Effector CD4-positive, alpha-beta T cell (primary cell): ENCODE measurements at places on chromosomes 3 and 15.
A peak's percentile ranks its signal among the peaks of the same experiment; 100 is the strongest.

DNA sequence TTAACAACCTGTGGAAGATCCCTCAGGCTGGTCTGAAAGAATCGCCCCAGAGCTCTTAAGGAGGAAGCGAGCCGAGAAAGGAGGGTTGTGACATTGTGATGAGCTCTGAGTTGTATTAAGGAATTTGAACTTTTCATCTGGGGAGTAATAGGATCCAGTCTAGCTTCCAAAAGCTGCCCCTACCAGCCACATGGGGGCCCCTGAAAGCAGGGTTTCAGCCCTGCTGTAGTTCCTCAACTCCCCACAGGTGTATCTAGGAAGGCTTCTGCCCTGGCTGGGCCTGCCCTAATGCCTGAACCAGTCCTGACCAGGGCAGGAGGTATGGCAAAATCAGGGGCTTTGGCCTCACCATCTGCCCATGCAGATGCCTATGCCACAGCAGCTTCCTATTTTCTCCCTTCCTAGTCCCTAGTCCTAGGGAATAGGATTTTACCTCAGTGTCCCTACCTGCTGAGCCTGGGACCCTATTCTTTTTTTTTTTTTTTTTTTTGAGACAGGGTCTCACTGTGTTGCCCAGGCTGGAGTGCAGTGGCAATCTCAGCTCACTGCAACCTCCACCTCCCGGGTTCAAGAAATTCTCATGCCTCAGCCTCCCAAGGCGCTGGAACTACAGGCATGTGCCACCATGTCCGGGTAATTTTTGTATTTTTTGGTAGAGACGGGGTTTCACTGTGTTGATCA lies 5.0 kb upstream of the AP3S2 start:
- DNase-seq, result peak; percentile 19

DNA sequence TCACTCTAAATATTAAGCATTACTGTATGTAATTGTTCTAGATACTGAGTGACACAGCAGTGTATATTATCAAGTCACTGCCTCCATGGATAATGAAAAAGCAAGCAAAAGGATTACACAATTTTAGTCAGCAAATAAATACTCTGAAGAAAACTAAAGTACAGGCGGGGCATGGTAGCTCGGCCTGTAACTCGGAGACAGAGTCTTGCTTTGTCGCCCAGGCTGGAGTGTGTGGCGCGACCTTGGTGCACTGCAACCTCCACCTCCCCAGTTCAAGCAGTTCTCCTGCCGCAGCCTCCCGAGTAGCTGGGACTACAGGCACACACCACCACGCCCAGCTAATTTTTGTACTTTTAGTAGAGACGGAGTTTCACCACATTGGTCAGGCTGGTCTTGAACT lies 32.7 kb downstream of the RBM6 start:
- DNase-seq, result no peak

- DNase-seq, result no peak
Measured at GRCh38 chr15:73746883-73747282, 6.3 kb downstream of the INSYN1 start.

GRCh38 chr3:175335229-175335628 lies 476.1 kb downstream of the NAALADL2 start:
- DNase-seq, result no peak

DNA sequence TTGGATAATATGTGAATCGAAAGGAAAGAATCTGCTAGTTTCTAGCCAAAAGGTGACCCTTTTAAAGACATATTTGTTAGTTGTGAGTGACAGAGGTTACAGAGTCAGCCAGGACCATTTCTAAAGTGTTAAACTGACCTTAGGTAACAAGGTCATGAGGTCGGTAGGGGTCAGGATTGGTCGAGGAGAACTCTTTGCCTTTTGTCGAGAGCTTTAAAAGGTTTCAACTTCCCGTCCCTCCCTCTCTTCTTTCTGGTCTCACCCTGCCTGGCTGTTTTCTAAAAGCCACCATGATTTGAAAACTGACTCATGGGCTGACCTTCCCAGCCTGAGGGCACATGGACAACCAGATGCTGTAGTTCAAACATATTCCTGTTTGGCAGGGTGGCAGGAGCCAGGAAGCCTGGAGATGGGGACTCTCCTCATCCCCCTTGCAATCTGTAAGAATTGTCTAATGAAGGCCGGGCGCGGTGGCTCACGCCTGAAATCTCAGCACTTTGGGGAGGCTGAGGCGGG lies 25.8 kb upstream of the PRTG start:
- no peak for DNase-seq

DNA sequence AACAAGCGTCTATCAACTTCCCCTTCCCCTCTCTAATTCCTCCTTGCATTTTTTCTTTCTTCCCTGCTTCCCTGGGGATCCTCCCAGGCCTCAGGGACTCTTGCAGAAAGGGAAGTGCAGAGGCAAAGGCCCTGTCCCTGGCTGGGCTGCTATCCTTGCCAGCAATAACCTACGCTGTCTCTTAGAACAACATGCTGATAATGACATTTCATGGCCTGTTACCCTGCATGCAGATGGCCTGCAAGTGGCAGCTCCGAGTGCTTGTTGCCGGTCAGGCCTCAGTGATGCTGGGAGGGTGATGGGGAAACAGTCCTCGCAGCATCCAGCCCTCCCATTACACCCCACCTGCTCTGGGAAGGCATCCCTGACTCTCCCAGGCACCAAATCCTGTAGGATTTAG lies 167.6 kb downstream of the RAB11A start:
- DNase-seq, result no peak

- no peak for DNase-seq
Measured at GRCh38 chr15:62391641-62392262, 226.7 kb upstream of the C2CD4B start.

DNA sequence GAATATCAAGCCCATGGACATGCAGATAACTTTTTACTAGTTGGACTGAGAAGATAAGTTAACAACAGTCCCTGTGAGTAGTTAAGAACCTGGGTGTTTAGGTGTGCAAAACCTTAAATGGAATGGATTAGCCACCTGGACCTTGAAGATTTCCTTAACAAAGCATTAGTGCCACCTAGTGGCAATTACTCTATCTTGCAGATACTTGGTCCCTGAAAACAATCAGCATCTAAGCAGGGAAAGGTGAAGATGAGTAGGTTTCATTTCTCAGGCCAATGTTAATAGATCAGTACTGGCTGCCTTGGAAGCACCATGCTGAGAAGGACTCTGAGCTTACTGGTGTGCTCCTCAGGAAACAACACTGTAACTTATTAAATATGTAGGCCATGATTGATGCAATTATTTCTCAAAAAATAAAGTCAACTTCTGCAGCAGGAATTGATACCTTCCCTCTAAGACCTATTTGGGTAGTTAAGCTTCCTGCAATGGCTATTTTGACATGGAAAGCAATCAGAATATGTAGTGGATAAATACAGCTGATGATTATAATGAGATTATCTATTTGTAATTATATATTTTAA lies 329.4 kb downstream of the TBC1D5 start:
- peak; percentile 9 for DNase-seq

- peak; percentile 68 for DNase-seq
Measured at GRCh38 chr3:72738752-72739530, 109.3 kb downstream of the SHQ1 start.

DNA sequence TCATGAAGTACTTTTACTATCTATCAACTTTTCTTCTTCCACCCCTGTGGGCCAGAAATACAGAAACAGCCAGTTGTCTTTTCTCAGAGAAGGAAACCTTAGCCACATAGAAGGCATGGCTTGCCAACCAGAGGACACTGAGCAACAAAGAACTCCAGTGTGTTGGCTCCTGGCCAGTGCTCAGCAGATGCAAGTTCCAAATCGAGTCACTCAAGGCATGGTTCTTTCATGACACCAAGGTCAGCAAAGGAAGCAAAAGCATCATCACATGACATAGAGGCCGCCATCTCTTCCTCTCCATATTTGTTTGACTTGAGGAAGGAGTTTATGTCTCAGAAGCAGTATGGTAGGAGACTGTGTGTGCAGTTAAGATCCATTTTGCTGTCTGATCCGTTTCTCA lies 92.2 kb downstream of the MYLK start:
- no peak for DNase-seq

DNA sequence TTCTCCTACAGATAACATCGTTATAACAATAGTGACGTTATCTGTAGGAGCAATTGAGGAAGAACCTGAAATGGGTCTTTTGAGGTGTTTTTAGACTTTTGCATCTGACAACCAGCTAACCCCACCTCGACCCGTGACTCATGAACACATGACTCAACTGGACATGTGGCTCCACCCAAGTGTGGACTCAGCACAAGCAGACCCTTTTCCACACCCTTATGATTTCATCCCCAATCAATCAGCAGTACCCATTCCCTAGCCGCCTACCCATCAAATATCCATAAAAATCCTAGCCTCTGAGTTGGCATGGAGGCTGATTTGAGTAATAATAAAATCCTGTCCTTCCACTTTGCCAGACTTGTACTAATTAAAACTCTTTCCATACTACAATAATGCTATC lies 255.4 kb downstream of the ARPP21 start:
- DNase-seq, result no peak

GRCh38 chr3:46094506-46094905 lies 67.2 kb upstream of the XCR1 start:
- DNase-seq, result no peak

DNA sequence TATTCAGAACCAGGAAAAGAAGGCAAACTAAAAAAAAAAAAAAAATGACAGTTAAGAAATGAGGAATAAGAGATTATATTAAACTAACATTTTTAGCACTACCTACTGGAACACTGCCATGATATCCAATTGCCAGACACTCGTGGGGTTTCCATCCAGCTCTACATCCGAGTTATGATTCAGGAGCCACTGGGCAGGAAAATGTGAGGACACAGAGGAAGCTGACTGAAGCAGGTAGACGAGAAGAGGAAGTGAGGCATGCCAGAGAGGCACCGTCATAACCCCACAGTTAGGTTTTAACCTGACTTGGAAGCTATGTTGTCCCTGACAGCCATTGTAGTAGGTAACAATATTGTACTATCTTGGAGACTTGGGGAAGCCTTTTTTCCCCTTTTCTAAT lies 495.0 kb downstream of the NLGN1 start:
- no peak for DNase-seq

DNA sequence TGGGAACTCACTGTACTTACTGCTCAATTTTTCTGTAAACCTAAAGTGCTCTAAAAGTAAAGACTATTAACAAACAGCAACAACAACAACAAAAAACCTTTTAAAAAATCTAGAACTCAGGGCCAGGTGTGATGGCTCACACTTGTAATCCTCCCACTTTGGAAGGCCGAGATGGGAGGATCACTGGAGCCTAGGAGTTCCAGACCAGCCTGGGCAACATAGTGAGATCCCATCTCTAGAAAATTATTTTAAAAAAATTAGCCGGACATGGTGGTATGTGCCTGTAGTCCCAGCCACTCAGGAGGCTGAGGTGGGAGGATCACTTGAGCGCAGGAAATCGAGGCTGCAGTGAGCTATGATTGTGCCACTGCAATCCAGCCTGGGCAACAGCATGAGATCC lies 161.8 kb downstream of the NUP210 start:
- no peak for DNase-seq

- no peak for DNase-seq
Measured at GRCh38 chr3:9779721-9780457, 10.1 kb upstream of the CAMK1 start.

DNA sequence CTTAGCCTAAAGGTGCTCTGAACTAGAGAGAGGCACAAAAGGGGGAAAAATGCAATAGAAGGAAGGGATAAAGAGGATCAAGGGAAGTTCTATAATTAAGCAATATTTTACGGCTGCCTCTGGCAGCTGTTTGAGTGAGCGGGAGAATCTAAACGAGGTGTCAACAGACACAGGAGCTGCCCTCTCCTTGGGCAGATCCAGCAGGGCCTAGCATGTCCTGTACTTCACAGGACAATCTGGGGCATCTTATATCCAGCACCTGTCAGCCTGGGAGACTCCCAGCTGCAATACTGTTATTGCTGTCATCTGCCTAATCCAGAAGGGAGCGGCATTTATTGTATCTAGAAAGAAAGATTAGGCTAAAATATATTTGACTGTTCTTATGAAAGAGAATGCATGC lies 68.9 kb downstream of the WWTR1 start:
- no peak for DNase-seq

DNA sequence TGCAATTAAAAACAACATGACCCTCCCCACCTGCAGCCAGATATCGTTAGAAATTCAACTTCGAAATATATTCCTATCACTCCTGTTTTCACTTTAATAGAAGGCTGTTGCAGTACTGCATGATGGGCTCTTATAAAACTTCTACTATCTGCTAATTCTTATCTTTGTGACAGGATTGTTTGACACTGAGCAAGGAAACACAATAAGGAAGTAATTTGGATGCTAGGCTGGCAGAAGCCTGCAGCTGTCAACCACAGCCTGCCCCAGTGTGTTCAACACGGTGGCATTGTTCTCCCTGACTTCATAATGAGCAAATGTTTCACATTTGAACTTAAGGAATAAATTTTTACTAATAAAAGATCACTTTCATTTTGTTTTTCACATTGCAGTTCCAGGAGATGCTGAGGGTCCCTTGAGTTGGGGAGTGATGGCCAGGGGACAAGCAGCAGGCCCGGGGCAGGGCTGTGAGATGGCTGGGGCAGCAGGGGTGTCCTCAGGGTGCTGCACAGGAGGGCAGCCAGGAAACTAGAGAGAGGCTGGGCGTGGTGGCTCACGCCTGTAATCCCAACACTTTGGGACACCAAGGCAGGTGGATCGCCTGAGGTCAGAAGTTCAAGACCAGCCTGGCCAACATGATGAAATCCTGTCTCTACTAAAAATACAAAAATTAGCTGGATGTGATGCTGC lies 64.8 kb upstream of the SEC61A1 start:
- no peak for DNase-seq

DNA sequence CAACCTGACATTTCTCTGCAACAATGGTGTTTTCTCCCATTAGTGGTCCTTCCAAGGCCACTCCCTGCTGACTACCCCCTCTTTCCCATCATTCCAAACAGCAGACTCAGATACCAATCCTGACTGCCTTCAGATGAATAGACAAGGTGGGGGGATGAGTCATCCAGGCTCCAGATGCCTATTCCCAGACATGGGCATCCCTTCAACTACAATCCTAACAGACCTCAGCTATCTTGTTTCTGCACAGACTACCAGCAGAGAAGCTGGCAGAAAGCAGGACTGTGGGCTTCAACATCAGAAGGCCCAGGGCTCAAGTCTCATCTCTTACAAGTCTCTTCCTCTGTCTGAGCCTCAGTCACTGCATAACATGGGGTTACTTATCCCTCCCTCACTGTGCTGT lies 2.2 kb downstream of the RBP1 start:
- DNase-seq, result no peak

DNA sequence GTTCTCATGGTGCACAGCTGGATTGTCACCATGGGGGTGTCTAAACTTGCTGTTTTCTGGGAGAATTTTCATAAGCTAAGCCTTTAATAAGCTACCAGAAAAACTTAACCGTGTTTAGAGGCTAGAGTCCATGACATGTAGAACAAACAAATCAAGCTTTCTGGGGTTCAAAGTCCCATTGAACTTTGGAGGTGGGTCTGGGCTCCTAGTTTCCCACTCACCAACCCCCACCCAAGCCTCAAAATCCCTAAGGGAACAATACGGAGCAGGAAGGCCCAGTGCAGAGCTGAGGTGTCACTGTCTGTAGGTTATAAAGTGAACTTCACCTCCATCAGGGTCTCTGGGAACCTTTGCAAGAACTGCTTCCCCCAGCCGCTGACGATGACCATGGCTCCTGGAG lies 25.5 kb downstream of the RTP1 start:
- DNase-seq, result no peak
